Activated naive CD4-positive, alpha-beta T cell (primary cell): ENCODE measurements at places on chromosomes 2 and 18.

DNA sequence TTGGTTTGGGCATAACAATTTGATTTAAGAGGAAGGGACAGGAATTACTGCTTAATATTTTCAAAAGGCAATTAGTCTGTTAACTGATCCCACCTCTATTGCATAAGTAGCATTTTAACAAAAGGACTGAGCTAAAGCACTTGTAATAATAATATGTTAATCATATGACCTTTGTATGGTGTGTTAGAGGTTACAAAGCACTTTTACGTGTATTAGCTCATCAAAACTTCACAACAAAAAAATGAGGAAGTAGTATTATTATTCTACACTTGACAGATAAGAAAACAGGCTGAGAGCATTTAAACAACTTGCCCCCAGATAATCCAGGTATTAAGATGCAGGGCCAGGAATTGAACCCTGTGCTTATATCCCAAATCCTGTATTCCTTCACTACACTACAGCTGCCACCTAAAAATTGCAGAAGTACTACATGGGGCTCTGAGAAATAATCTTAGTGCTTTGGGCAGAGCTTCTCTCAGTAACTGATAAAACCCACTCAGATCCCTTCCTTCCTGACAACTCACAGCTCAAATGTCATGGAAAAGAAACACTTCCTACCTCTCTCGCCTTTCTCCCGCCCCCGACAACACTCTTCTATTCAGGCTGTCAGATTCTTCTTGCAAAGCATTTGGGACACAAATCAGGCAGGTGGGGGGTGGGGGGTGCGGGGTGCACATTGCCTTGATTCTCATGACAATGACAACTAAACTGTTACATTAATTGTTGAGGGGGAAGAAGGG lies 20.7 kb upstream of the KCTD1 start:
- no peak for DNase-seq

DNA sequence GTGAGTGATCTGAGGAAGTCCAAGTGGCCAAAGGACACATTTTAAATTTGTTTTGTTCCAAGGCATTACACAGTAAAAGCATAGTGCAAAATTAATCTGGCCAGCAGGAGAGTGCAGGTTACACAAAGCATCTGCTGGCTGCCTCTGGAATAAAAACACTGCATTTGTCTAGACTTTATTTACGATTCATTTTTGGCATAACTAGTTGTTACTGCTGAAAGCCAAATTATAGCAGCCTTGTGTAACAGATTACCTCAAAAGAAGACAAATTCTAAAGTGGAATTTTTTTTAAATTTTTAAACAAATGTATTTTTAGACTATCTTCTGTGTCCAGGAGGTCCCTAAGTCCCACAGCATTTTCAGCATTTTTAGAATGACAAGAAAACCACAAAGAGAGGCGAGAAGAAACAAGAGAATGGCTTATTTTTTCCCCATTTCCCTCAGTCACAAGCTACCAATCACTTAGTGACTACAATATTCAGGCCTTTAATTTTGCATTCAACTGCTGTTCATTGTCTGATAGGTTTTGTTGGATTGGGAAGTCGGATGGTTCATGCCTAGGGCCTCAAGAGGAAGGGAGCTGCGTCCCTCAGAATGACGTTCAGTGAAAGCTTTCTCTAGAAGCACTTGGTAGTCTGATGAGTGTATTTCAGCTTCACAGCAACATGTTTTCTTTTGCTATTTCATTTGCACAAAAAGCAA lies 46.0 kb downstream of the TMEFF2 start:
- DNase-seq, result no peak

DNA sequence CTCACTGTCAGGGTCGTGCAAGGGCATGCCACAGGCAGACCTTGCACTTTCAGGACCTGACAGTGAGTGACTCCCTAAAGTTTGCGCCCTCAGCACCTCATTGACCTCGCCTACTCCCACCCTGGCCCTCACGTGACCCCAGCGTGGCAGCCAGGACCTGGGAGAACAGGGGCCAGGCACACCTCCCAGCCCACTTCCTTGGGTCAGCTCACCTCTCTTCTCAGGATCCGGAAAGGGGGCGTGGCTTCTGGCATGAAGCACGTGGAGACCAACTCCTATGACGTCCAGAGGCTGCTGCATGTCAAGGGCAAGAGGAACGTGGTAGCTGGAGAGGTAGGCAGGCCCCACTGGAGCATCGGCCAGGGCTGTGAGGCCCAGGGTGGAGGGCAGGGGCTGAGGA lies 8.8 kb downstream of the VIL1 start:
- no peak for DNase-seq

DNA sequence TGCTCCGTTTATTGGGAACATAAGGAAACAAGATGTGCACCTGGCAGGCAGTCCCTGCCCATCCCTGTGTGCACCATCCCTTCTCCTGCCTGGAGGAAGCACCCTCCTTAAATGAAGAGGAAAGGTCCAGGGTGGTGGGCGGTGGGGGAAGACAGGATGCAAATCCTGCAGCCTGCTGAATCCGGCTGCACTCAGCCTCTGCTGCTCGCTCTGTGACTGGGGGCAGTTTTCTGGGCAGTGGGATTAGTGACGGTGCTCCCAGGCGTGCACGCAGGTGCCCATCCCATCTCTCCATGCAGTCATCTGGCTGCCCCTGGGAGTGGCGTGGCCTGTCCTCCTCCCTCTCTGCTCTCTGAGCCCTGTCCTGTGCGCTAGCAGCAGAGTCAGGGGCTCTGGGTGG lies 371.3 kb upstream of the MYT1L start:
- DNase-seq, result no peak

DNA sequence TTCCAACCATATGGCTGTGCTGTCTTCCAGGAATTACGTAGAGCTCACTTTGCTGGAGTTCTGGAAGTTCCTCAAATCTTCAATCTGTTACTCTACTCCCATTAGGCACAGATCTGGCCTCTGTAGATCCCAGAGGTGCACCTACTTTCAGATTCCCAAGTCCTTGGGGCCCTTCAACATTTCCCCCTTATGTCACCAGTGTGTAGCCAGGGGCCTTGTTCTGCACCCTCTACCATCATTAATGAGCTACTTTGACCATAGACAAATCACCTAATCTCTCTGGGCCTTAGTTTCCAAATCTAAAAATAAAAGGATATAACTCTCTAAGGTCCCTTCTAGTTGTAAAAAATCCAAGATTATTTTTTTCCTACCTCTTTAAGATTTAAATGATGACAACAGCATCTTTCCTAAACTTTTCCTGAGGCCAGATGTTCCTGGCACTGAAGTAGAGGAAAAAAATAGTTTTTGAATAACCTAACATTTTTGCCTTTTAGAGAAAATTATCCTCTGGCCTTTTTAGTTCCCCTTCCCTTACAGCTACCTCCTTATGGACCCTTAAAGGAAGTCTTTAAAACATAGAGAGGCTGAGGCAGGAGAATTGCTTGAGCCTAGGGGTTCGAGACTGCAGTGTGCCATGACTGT lies 31.0 kb upstream of the WIPF1 start:
- DNase-seq, result no peak

GRCh38 chr2:10392951-10393639 lies 55.0 kb downstream of the ODC1 start:
- DNase-seq, result no peak

DNA sequence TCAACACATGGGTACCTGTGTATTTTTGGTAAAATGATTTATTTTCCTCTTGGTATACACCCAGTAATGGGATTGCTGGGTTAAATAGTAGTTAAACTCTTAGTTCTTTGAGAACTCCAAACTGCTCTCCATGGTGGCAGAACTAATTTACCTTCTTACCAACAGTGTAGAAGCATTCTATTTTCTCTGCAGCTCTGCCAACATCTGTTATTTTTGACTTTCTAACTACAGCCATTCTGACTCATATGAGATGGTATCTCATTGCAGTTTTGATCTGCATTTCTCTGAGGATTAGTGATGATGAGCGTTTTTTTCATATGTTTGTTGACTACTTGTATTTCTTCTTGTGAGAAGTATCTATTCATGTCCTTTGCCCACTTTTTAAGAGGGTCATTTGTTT lies 180.6 kb downstream of the FSIP2 start:
- DNase-seq, result no peak

DNA sequence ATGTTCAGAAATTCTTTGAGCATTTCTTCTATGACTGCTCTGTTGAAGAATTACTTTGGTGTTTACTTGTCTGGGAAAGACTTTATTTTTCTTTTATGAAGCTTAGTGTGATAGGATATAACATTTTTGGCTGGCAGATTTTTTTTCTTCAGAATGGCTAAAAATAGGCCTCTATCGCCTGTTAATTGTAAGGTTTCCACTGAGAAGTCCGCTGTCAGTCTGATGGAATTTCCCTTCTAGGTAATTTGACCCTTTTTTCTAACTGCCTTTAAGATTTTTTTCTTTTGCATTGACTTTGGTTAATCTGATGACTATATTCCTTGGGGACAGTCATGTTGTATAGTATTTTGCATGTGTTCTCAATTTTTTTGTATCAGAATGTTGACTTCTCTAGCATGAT lies 590.7 kb downstream of the ADCYAP1 start:
- no peak for DNase-seq
